Activated T-helper 1 cell treated with Interleukin-2 at 50 U/mL for 16 hours (primary cell): ENCODE measurements at places on chromosomes 1 and 21.
A peak's percentile ranks its signal among the peaks of the same experiment; 100 is the strongest.

- DNase-seq, result no peak
Measured at GRCh38 chr1:3060601-3061551, 8.1 kb upstream of the PRDM16 start.

DNA sequence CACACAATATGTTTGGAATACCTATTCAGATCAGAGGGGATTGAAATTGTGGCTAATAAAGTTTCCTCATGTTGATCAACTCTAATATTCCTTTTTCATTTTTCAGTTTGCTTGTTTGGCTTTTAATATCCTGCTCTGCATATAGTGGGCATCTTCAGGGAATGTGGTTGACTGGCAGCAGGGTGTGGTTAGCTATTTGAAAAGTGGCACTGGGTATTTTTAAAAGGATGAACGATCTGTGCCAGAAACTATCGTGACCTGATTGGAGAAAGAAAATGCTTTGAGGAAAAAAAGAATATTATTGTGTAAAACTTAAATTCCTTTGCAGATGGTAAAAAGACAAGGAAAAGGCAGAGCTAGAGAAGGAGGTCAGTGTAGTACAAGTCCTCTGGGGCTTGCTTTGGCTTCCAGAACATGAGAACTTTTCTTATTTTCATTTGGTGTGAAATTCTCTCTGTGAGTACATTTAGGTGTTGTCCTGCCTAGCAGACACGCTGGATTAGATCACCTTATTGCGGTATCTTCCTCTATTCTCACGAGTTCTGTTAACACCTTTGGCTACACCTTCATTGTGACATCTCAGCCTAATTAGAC lies 329.7 kb upstream of the SNX7 start:
- no peak for DNase-seq

DNA sequence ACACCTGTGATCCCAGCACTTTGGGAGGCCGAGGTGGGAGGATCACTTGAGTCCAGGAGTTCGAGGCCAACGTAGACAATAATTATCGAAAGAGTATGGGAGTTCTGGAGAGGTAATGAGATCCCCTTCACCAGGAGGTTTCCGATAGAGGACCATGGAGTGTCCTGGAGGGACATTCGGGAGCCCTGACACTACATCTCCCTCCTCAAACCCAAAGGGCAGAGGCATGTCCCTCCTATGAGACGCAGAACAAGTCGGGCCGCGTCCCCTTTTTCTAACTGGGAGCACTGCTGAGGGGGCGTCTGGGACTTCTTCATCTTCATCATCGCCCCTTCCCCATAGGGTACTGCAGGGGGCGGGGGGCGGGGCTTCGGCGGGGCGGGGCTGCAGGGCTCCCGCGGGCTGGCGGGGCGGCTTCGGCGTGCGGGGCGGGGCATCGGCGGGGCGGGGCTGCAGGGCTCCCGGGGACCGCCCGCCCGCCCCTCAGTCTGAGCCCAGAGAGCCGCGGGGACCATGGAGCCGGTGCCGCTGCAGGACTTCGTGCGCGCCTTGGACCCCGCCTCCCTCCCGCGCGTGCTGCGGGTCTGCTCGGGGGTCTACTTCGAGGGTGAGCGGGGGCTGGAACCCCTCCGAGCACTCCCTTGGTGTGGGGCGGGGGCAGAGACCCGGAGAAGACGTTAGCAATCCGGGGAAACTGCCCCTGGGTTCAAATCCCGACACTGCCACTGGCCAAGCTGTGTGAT lies at the start of gene THEMIS2:
Gene THEMIS2 (plus strand): TSS at position 486 of the 743 bp plus-strand sequence. CDS start 28 bp downstream, at position 514.
- peak; percentile 71 for DNase-seq

DNA sequence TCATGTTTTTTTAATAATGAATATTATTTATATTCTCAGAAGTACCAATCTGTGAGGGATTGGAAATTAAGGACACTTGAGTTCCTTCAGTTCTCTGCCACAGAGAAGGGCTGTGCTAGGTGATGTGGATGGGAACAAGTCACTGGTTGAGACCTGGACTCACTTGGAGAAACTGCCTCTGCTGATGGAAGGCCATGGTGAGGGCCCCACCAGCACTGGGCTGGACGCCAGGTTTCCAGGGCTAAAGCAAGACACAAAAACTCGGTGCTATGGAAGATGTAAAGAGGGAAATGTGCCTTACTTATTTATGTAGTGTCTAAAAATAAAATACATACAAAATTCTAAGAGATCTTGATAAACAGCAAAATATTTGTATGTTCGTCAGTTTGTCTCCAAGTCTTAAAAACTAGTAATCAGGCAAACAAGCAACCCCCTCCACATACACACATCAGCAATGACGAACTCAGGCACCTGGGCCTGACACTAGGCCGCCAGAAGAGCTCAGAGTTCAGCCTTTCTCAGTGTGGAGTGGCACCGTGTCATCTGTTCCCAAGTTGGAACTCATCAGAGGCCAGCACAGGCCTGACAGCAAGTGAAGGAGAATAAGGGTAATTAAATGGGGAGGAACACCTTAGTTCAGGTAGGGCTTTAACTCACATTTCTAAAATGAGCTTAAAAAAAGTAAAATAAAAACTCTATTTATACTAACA lies 19.6 kb downstream of the SIPA1L2 start:
- DNase-seq, result no peak

- no peak for DNase-seq
Measured at GRCh38 chr1:229325853-229326487, 16.9 kb downstream of the CCSAP start.

DNA sequence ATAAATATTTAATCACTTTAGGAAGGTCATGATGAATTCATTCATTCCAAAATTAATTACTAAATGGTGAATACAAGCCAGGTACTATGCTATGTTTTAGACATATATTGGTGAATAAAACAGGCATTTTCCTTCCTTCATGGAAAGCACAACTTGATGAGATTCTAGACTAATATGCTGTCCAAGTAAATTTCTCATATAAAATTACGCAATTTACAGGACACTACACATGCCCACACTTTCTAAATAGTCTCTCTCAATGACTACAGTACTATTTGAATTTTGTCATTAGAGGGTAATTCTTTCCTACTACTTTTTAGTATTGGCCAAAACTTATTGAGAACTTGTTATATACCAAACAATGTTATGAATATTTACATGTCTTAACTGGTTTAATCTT lies 150.6 kb downstream of the CRB1 start:
- no peak for DNase-seq

DNA sequence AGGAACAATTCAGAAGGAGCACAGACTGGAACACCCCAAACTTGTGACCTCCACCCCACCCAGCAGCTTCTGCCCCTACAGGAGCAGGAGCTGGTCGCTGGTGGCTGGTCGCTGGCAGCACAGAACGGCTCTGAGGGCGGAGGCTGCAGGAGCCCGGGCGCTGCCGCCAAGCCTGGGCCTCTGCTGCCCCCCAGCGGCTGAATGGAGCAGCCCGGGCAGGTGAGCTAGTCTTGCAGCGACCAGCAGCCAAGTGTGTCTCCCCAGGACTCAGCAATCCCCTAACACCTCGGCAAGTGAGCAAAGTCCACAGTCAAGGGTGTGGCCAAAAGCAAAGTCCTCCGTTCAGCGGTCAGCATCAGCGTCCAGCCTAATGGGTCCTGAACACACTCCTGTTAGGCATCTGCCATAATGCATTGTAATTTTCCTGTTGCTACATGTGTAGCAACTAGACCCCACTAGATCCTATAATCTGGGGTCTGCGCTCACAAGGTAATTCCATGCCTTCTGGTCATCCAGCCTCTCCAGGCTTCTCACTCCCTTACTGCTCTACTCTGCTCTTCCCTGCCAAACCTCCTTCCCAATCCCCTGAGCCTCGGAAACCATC lies 12.1 kb upstream of the GJB5 start:
- peak; percentile 64 for DNase-seq

- no peak for DNase-seq
Measured at GRCh38 chr21:40208948-40209345, 341.7 kb downstream of the PCP4 start.

DNA sequence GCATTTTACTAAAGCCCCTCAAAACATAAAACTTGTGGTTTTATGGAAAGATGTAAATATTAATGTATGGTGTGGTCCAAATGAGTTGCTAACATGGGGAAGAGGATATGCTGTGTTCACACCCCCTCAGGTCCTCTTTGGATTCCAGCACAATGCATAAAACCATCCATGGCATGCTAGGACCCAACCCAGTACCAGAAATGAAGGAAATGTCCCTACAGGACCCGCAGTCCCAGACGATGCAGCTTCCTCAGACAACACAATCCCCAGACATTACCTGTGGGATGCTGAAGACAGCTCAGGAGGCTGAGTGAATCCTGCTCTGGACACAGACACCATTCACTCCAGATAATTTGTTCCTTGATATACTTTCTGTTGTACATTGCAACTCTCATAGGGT lies 202.2 kb downstream of the LBR start:
- DNase-seq, result no peak

GRCh38 chr1:234887016-234887900 lies 241.4 kb downstream of the TOMM20 start:
- no peak for DNase-seq

- no peak for DNase-seq
Measured at GRCh38 chr1:232012773-232013386, 386.3 kb downstream of the DISC1 start.
